Activated T-cell treated with anti-CD3 and anti-CD28 coated beads for 24 hours (primary cell): ENCODE measurements at places on chromosomes 16 and 17.

GRCh38 chr17:35523296-35523695, 14.2 kb downstream of the SLFN12L start:
- DNase-seq, result no peak

- peak; percentile 59 for DNase-seq
Measured at GRCh38 chr17:46194393-46195216, 1.4 kb upstream of the KANSL1 start.

DNA sequence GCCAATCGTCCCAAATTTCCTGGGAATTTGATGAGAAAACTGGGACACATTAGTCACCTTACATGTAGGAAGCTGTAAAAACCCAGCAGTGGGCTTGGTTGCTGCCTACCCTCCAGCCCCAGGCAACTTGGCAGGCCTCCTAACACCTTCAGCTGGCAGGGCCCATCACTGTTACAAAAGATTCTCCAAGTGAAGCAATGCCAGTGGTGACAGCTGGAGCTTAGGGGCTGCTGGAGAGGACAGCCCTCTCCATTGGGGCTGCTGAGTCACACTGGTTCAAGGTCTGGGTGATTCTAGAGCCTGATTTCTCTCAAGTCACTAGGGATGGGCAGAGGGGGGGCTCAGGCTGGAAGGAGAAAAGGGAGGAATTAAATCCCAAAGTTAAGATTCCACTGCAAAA, 180.6 kb downstream of the COPRS start:
- DNase-seq, result no peak

GRCh38 chr16:51818342-51818944, 667.4 kb upstream of the SALL1 start:
- no peak for DNase-seq

- no peak for DNase-seq
Measured at GRCh38 chr16:69141936-69142335, 9.5 kb downstream of the UTP4 start.
